ENCODE measurements at places on chromosomes 6 and 20.
A peak's percentile ranks its signal among the peaks of the same experiment; 100 is the strongest.

GRCh38 chr6:151284012-151284411, 44.2 kb downstream of the AKAP12 start:
- no peak for DNase-seq

DNA sequence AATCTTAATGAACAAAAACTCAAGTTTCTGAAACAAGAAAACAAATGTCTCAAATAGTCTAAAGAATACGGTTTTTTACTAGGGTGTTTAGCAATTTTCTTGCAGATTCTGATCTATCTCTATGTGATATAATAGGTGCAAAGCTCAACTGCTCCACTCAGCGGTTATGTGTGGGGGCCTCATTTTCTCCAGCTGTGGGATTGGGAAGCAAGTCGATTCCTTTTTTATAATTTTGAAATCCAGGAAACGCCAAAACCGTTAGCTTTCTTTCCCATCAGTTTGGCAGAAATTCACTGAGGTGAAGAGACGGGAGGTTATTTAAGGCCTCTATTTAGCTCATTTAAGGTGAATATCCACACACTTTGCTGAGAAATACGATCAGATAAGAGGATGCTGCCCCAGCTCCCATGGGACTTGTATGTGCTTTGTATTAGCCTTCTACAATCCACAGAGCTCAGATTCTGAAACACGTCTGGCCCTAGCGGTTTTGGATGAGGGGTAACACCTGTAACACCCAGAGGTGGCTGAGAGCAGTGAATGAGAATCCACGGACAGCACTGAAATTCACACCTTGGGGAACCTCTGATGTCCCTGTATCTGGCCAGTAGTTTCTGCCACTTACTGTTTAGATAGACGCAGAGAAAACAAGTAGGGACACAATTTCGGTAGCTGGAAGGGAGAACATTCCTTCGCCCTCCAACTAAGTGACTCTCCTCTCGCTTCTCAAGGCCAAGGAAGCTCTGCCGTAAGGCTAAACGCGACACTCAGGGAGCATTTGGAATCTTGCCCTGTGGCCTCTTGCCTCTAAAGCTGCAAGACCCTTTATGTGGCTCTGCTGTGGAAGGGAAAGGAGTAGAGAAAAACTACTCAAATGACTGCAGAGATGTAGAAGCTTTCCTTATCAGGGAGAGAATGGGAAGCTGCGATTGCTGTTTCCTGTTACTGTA, 6.5 kb upstream of the BCAS4 start:
- no peak for DNase-seq

GRCh38 chr6:158853072-158853879, 34.1 kb upstream of the EZR start:
- peak; percentile 50 for DNase-seq

DNA sequence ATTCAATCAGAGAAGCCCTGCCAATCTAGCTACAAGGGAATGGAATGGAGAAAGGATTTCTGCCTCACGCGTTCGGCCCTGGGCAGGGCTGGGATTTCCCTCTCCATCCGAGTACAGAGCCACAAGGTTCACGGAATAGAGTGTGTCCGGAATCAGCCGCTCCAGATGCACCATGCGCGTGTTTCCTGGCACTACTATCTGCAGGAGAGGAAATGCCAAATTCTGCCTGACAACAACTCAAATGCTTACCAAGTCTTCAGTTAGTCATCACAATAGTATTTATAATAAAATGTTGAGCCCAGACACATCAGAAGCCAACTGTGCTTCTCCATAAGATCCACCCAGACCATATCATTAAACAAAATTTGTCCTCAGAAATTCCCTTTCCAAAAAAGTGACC, 75.1 kb downstream of the COL12A1 start:
- no peak for DNase-seq

GRCh38 chr6:22631091-22631490, 61.7 kb downstream of the HDGFL1 start:
- no peak for DNase-seq

- no peak for DNase-seq
Observed at GRCh38 chr6:4632421-4632820, 143.8 kb upstream of the CDYL start.

DNA sequence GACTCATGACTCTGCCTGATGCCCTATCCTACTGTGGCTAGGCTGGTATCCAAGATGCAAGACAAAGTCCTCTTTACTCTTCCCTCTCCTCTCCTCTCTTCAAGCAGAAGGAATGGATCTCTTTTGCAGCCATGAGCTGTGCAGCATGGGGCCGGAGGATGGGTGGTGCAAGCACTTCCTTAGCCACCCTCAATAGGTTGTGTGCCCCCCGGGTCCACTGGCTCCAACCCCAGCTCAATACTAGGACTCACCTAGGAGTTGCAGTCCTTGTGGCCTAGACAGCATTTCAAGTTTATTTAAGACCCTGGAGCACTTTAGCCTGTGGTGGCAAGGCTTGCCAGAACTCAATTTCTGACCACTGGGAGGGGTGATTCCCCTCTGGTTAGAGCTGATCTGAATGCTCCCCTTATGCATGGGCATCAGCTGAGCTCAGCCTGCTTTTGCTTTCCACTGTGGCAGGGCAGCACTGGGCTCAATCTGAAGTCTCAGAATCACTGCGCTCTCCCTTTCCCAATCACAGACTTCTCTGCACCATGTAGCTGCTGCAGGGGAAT, 29.0 kb upstream of the GRM4 start:
- DNase-seq, result no peak

- DNase-seq, result no peak
Observed at GRCh38 chr6:137570393-137570792, 76.2 kb upstream of the OLIG3 start.

DNA sequence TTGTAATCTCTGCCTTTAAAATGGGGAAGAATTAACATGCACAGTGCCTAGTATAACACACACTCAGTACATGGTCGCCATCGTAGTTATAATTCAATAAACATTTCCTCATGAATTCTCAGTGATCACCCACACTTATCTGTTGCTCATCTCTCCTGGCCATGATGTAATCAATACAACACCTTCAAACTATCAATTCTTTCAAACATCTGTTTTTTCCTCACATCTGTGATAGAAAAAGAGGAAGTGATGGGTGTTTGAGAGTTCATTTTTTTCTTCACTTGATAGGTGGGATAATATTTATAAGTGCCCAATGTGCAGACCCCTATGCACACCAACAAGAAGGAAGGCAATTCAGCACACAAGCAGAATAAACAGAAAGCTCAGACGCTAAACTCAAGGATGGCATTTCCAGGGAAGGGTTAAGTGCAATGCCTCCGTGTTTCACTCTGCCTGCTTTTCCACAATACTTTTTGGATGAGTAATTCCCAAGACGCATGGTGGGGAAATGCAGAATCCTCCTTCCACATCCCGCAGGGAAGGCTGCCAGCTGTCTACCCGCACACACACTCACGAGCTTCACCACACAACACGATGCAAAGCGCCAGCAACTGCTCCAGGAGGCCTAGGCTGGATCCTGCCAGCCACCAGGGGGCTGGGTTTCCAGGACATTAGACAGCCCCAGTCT, 100.3 kb downstream of the GMPR start:
- DNase-seq, result no peak

GRCh38 chr6:75210885-75211739, 5.3 kb upstream of the COL12A1 start:
- DNase-seq, result no peak

DNA sequence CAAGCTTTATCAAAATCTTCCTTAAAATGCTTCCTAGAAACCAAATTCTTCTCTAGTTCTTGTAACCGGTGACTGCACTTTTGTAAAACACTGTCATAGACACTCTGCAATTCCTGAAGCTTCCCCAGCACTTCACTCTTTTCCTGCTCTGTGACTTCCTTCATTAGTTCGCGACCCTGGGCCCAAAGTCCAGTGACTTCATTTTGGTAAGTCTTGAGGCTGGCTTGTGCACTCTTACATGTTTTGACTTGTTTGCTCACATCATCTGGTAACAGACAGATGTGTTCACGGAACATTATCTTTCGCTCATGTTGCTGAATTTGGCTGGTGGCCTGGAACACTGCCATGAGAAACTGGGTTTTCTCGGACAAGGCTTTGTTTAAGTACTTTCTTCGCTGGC, 306.2 kb downstream of the SYNE1 start:
- DNase-seq, result no peak

- no peak for DNase-seq
Observed at GRCh38 chr20:23641936-23642751, 4.4 kb upstream of the CST3 start.

DNA sequence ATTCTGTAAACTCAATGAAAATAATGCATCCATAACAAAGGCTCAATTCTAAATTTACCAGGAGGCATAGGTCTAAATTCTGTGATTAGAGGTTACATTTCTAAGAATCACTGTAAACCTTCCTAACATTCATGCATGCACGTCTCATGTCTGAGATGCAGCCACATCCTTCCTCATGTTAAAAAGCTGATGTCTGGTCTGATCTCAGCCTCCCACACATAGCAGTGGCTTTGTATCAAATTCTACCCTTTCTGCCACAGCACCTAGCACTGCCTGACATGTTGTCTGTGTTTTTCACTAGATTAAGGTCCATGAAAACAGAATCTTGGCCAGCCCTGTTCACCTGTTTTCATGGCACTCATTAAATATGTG, 171.1 kb downstream of the WDR27 start:
- no peak for DNase-seq

DNA sequence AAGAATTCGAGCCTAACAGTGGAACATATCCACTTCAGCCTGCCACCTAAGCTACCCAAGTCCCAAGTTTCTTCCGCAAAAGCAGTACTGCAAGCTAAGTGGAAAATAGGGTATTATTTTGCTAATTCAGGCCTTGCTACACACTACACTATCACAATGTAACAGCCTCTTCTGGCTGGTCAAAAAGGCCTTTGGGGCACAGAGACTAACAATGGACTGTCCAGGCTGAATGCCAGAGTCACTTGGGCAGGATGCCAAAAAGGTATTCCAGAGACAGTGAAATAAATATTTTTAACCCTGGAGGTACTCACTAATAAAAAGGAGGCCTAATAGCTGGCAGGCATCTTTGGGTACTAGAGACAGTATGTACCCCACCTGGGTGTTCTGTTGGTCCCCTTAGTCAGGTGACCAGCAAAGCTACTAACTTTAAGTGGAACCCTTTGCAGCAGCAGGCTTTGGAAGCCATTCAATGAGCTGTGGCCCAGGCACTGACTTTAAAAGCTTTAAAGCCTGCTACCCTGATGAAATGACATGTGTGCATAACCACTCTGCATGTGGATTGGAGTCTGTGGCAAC, 692.1 kb downstream of the HTR1B start:
- no peak for DNase-seq

- no peak for DNase-seq
Observed at GRCh38 chr20:7375905-7376304, 564.4 kb downstream of the HAO1 start.

DNA sequence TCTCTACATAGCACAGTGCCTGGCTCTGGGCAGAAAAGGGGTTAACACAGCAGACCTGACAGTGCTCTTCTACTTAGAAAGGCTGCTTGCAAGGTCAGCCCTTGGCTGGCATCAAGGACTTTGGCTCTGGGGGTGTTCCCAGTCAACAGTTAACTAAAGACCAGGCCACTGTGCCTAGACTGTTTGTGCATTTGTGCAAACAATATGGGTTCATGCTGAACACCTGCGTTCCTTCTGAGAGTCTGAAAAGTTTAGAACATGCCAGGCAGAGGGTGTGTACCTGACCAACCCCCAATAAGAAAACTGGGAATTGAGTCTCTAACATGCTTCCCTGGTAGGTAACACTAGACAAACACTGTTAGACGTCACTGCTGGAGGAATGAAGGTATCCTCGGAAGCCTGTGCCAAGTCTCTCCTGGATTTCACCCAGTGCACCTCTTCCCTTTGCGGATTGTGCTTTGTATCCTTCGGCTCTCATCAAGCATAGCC, 110.7 kb downstream of the PDE10A start:
- DNase-seq, result no peak

DNA sequence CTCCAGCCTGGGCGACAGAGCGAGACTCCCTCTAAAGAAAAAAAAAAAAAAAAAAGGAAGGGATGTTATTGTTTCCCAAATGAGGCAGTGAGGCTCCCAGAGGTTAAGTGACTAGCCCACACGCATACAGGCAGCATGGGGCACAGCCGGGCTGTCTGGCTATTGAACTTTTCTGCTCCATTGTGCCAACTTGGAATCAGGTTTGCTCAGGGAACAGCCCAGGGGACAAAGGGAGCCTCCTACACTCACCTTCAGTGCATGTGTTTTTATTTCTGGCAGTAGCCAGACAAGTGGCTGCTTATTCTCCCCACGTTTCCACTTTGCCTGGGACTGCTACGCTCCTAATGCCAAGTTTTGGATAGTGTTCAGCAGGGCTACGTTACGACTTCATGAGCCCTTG, 10.7 kb downstream of the ETV7 start:
- DNase-seq, result no peak
